ENCODE measurements at places on chromosomes 11 and 22.

- no peak for DNase-seq
These were observed 31.0 kb upstream of the MAPK1 start for GRCh38 chr22:21898354-21898896.

DNA sequence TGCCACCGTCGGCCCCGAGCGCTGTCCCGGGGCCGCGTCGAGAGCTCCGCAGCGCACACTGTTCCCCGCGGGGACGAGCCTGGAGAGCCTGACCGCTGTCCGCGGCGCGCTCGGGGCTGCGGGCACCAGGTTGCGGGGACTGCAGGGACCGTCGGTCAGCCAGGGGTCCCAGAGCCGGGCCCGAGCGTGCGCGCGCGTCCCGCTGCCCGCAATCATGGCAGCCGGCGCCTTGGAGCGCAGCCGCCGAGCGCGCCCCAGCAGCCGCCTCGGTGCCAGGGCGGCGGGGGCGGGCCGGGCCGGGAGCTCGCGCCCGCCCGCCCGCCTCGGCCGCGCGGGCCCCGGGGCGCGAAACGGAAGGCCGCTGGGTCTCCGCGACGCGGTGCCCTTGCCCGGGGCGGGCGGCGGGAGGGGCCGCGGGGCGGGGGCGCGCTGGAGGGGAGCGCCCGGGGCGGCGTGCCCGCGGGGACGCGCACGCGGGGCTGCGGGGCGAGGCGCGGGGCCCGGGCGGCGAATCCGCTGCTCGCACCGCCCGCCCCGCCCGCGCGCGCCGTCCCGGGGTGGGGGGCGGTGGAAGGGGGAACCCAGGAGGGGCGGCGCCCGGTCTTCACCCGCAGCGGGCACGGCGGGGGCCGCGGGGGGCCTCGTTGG lies 79.4 kb upstream of the PPARA start:
- DNase-seq = peak; percentile 89

- DNase-seq = peak; percentile 72
These were observed 3.3 kb downstream of the FGF19 start for GRCh38 chr11:69700278-69701140.

- no peak for DNase-seq
These were observed 23.4 kb downstream of the CHRDL2 start for GRCh38 chr11:74707602-74708510.

GRCh38 chr11:59180168-59180776 lies 8.3 kb downstream of the DTX4 start:
- DNase-seq = peak; percentile 38

DNA sequence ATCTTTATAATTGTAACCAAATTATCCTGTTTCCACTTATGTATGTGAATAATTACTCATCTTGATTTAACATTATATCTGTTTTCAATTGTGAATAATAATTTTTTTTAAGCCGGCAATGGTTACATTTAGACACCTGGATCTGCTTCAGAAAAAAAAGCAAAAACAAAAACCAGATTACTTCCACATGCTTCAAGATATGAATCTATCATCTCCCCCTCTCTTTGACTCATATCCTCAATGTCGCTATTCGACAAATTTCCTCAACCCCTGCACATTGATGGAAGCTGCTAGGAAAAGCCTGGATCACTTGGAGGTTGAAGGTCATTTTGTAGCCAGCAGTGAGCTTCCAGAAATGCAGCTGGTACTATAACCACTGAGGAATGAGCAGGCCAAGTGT lies 42.7 kb downstream of the SLC1A2 start:
- no peak for DNase-seq

DNA sequence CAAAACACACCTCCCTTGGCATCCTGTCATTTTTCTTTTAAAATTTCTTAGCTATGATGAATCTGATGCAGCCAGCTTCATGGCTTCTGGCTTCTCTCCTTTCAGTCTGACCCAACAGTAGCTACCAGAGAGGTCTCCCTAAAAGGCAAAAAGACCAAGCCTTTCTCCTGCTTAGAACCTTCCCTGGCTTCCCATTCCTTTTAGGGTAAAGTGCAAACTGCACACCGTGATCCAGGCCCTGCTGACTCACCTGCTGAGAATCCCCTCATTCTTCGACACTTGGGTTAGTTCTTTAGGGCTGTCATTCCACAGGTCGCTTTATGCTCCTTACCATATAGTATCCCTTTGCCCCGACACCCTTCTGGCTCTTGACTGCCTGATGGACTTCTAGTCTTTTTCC lies 362.4 kb downstream of the MIAT start:
- DNase-seq = no peak

GRCh38 chr11:74870485-74870884 lies 78.4 kb downstream of the XRRA1 start:
- no peak for DNase-seq

GRCh38 chr11:16841984-16842383 lies 103.5 kb downstream of the C11orf58 start:
- DNase-seq = no peak

DNA sequence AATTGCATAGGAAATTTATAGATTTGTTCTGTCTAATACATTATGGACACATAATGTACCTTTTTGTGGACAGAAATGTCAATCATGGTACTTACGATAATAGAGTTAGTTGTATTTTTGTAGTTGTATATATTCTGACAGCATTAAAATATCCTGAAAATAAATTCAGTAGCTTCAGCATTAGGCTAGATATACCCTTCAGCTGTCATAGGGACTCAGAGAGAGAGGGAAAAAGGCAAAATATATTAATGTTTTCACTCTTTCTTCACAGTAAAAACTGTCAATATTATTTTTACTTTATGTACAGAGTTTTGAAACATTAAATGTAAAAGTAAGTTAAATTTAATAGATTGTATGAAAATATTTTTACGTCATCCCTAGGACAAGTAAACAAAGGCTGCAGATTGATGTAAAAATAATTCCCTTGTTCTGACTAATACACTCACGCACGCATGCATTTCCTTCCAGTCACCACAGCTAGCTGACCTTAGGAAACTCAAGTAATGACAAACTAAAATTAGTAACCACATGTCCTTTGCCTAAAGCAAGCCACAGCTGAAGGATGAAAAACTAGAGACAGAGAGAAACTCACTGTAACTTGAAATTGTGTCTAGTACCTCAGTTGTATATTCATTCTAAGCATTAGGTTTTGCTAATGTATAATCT lies 104.7 kb upstream of the CARD18 start:
- no peak for DNase-seq

DNA sequence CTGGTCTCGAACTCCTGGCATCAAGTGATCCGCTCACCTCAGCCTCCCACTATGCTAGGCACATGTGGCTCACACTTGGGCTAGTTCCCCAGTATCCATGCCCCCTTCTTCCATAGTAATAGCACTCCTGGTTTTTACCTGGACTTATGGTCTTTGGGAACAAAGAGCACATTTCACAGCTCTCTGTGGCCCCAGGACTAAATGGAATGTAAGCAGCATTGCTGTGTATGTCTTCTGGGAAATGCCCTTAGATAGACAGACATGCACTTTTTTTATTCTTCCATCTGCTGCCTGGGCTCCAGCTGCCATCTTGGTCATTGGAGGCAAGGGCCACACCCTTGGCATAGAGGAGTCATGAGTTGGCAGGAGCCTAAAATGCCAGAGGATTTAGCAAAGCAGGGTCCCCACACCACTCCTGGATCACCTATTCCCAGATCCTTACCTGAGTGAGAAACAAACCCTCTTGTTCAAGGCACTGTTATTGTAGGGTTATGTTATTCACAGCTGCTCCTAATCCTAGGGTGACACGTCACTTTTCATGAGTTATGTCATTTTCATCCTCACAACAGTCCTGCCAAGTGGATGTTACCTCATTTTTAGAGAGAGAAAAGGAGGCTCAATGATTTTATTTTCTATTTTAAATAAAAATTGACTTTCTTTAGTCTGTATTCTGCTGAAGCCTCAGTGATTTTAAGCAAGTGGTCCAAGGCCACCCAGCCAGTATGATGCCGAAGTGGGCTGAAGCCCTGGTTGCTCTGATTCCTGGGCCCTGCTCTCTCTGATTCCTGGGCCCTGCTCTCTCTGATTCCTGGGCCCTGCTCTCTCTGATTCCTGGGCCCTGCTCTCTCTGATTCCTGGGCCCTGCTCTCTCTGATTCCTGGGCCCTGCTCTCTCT lies 15.7 kb upstream of the GDPD5 start:
- DNase-seq = no peak

GRCh38 chr11:45926001-45926401 lies 3.5 kb downstream of the LARGE2 start:
- DNase-seq = no peak

GRCh38 chr11:16299884-16300782 lies 56.2 kb downstream of the SOX6 start:
- no peak for DNase-seq

- no peak for DNase-seq
These were observed 57.0 kb downstream of the BRD1 start for GRCh38 chr22:49770547-49771265.

DNA sequence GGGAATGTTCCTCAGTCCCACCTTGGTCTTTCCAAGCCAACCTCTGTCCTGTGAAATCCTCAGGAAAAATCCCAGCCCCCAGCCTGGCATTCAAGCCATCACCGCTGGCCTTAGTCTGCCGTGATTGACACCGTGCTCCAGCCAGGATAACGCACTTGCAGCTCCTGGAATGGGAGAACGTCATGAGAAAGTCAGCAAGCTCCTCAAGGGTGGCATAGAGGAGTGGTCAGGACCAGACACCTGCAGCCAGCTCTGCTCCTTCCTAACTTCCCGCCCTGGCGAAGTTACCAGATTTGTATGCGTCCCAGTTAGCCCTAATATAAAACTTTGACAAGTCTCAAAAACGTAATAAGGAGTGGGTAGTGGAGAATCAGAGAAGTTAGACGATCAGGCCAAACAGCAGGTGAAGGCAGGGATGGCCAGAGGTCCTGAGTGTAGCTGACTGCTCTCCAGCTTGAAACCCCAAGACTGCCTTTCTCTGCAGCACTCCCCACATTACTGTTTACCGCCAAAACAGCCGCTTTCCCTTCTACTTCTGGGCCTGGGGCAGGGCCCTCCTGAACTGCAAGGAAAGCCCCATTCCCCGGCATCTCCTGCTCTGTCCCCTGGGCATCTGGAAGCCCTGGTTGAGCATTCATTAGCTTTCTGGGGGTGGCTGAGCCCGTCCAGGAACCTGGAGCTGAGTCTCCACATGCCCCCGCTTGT lies 1.3 kb upstream of the DKK3 start:
- peak; percentile 33 for DNase-seq

DNA sequence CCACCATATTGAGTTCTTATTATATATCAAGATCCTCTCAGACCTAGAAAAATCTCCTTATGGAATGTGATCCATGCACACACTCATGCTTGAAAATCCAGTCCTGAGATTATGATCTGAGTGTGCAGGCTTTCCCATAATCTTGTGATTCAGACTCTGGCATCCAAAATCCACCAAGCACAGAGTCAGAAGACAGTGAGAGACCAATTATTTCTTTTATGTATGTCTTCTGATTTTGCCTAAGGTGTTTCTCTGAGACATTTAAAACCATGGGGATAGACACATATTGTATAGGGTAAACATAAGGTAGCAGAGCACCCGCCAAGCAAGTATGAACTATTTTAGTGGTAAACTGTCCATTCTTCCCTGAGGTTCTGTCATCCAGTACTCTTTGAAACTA lies 52.0 kb upstream of the MMP13 start:
- no peak for DNase-seq

- DNase-seq = no peak
These were observed 35.2 kb downstream of the LRFN4 start for GRCh38 chr11:66891851-66892660.

DNA sequence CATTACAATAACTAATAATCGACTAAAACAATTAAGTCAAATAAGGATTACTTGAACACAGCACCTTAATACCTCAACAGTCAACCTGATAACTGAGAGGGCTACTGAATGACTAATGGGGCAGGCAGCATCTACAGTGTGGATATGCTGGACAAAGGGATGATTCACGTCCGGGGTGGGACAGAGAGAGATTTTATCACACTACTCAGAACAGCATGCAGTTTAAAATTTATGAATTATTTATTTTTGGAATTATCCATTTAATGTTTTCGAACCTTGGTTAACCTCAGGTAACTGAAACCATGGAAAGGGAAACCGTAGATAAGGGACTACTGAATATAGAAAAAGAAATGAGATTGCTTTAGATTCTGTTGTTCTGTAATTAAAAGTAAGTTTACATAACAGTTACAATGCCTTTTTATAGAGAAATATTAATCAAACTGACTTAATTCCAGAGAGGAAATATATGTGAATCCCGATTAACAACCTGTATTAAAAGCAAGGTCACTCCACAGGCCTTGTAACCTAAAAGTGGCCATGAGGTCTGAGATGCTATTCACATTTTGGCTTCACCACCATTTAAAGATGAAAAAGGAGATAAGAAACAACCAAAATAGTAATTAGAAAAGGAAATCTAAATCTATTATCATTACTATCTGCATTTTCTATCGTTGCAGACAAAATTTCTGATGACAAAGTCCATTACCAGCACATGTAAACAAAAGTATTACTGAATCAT lies 119.0 kb upstream of the TP53AIP1 start:
- DNase-seq = no peak

DNA sequence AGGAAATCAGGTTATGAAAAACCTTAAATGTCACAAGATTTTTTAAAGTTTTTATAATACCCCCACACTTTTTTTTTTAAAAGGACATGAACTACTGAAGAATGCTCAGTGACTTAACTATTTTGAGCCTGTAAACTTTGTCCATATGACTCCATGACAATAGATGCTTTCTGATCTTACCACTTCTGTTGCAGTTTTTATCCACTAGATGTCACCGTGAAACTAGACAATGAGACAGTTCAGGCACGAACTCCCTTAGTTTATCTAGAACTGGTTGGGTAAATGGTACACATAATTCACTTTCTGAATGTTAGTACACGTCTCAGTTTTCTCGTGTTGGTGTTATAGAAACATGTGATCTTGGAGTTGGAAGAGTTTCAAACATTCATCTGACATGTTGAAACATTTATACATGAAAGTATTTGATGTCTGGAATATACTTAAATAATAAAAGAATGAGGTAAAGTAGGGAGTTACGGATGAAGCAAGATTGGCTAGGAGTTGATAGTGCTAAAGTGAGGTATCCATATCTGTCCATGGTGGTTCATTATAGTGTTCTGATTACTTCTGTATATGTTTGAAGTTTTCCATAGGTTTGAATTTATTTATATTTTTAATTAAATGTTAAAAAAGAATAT lies 8.1 kb downstream of the CCDC15 start:
- DNase-seq = peak; percentile 59
